ENCODE measurements at places on chromosomes 13 and 19.

DNA sequence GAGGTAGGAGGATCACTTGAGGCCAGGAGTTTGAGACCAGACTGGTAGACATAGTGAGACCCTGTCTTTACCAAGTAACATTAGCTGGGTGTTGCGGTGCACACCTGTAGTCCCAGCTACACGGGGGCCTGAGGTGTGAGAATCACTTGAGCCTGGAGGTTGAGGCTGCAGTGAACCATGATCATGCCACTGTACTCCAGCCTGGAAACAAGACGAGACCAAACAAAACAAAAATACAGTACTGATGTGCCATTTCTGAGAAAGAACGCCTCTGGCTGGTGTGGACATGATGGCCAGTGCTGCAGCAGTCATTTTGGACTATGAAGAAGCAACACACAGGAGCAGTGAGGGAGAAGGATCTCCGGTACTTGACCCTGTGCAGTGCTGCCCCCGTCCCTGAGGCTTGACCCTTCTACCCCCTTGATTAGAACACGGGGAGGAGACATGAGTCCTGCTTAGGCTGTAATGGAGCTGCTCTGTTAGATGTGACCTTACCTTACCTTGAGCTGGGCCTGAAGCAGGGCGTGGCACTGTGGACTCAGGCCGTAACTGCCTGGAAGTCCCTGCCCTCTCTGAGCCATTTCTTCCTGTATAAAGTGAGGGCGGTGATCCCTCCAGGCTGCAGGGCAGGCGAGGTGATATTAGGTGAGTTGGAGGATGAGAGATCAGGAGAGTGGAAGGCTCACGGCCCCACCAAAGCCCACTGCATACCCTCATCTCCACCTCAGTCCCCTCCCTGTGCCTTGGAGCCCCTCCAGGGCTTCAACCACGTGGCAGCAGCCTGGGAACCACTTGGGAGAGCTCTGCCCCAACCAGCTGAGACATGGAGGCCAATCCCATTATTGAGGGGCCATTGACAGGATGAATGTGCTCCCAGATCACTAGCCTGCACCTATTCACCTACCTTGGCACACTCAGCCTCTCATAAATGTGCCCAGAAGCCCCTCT is 5.9 kb downstream of the RPL18A start:
- no peak for DNase-seq

DNA sequence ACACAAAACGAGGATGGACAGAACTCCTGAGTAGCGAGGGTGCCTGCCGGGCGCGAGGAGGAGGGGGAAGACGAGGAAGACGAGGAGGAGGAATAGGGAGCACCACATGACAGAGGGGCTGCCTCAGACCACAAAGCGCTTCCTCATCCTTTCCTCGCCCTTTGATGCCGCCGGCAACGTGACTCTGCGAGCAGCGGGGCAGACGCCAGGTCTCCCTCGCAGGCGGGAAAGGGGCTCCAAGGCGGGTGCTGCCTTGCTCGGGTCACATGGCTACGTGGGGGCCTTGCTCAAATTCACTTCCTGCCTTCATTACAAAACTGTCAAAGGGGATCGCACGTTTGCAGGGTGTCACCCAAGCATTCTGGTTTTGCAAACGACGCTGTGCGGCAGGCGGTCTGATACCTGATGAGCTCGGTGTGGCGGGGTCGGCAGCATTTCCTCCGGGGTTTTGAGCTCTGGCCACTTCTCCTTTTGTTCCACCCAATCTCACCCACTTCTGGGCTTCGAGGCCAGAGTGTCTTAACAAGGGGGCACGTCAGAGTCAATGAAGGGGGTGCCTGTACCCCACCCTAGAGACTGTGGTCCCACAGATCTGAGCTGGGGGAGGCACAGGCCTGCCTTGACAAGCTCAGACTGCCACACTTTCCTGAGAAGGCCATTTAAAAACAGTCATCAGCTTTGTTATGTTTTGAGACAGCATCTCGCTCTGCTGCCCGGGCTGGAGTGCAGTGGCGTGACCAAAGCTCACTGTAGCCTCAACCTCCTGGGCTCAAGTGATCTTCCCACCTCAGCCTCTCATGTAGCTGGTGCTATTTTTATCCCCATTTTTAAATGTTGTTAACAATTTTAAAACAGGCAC is 14.9 kb downstream of the MAP2K2 start:
- no peak for DNase-seq

GRCh38 chr19:36775768-36776167 is 3.2 kb upstream of the ZNF850 start:
- no peak for DNase-seq

DNA sequence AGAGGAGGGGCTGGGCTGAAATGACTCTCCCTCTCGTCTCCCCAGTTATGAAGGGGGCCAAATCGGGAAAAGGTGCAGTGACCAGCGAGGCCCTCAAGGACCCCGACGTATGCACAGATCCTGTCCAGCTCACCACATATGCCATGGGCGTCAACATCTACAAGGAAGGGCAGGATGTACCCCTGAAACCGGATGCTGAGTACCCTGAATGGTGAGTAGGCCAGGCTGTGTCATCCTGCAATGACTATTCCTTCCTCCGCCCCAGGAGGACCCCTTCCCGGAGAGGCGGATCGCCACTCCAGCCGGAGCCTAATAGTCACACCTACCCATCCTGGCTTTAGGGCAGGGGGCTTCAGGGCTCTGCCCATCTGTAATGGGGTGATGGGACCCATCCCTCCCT is 2.6 kb downstream of the MRPL54 start:
- no peak for DNase-seq

DNA sequence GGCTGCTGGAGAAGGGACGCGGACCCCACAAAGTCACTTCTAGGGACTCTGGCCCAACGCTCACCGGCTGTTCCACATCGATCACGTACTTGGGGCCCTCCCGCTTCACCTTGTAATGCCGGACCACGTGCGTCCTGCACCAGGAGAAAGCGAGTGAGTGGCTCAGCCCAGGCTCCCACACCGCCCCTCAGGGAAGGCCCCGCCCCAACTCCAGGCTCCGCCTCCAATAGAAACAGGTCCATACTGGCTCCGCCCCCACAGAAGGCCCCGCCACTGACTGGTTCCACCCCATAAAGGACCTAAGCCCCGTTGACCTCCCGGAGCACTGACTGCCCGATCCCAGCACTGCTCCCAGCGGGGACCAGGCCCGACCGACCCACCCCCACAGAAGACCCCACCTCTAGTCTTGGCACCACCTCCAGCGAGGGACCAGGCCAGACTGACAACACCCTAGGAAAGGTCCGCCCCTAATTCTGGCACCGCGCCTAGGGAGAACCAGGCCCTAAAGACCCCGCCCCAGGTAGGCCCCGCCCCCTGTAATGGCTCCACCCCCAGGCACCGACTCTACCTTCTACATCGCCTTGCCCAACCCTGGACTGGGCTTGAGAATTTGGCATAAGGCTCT is 11.3 kb downstream of the STAP2 start:
- no peak for DNase-seq

- no peak for DNase-seq
Observed at GRCh38 chr13:100535426-100536135, 53.0 kb downstream of the GGACT start.

GRCh38 chr13:75175575-75175974 is 306.4 kb downstream of the TBC1D4 start:
- DNase-seq, result no peak

- DNase-seq, result no peak
Observed at GRCh38 chr19:5147978-5148793, 179.3 kb downstream of the KDM4B start.

- DNase-seq, result no peak
Observed at GRCh38 chr13:90518417-90518816, 829.1 kb upstream of the MIR17HG start.

DNA sequence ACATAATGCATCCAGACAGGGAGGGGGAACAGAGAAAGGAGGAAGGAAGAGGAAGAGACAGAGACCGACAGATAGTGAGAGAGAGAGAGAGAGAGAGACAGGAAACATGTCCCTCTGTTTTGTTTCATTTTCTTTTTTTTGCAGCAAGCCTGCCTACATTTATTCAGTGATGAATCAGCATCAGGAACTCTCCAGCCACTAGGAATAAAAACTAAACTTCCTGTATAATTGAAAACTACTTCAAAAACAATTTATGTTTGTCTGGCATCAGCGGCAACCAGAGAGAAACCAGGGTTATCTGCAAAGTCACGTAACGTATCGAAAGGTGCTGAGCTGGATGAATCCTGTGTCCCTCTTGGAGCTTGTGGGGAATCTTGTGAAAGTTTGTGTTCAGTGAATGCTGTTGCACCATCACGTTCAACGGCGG is 148.6 kb upstream of the SOX21 start:
- DNase-seq, result no peak

DNA sequence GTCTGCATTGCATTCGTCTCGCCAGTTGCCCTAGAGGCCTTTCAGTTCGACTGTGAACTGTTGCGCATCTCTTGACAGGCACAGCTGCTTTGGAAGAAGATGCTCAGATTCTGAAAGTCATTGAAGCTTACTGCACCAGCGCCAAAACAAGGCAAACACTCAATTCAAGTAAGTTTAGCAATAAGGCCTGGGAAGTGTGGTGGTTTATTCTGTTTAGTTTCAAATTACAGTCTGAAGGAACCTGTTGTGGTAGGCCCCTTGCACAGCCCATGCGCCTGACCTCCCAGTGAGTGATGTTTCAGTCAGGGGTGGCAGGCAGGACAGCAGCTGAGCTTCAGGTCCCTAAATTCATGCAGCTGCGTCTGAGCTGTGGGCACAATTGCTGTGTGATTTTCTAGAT is 32.2 kb upstream of the TEX29 start:
- DNase-seq, result no peak

DNA sequence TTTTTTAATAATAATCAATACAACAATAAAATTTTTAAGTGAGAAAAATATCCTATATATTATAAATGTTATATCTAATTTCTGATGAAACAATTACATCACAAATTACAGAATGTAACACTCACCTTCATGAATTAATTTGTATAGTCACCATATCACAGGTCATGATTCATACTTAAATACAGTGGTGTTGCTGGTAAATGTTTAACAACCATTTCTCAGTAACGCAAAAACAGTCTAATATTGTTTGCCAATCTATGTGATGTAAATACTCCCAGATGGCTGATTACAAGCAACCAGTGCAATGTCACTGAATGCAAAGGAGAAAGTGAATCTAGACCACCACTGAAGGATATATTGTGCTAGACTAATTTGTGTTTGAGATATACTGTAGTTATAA is 97.5 kb downstream of the DIAPH3 start:
- no peak for DNase-seq

GRCh38 chr13:73579574-73580274 is 520.9 kb downstream of the KLF5 start:
- no peak for DNase-seq

DNA sequence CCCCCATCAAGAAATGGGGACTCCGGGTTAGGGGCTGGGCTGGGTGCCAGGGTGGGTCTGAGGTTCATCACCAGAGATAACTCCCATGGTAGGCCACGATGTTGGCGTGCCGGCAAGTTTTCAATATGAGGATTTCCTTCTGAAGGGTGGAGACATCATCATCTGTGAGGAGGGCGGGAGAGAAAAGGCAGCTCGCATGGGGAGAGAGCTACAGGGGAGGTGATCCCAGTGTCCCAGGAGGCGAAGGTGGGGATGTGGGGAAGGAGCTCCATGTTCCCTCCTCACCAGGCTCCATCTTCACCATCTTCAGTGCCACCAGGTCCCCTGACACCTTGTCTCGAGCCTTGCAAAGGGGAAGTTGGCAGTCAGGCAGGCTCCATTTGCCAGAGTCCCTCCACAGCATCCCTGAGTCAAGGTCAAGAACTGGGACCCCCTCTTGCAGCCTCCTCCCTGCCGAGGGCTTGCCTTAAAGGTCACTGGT is 430 bp downstream of the MAP4K1 start:
- DNase-seq, result no peak

DNA sequence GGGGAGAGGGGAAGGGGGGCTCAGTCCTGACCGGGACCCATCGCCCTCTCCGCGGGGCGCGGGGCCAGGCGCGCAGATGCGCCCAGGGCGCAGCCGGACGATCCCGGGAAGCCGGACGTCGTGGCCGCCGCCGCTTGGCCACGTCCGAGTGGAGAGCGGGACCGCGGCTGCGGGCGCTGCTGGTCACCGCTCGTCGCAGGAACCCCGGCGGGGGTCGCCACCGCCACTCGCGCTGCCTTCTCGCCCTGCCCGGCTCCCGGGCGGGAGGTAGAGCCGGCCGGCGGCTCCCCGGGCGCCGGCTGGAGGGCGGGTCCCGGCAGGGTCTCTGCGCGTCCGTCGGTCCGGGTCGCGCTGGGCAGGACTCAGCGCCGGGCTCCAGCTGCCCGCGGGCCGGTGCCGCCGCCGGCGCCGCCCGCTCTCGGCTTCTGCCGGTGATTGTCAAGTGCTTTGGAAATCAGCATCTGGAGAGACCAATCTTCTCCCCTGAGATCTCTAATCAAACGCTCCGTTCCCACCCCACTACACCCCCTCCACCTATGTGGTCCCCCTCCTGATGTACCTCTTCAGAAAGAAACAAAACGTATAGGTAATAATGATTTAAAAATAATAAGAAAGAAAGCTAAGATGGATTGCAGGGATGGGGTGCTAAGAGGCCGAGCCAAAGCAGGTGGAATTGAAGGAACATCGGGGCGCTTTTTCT is 464.4 kb downstream of the ITGBL1 start:
- DNase-seq, result no peak
